ENCODE measurements at places on chromosomes 11 and 22. TPM values are rescaled to one million over a fixed set of nuclear protein-coding genes. Genes with fewer than 3 reads are reported as not detected.

SMTNL1 gene
- total RNA-seq = not detected

F2 gene
- not detected for total RNA-seq

OR52E8 gene
- total RNA-seq = not detected

CCDC116 gene
- 0.59 TPM for total RNA-seq

SLC22A8 gene
- total RNA-seq = not detected

FXYD6 gene
- 0.20 TPM for total RNA-seq
